ENCODE measurements at places on chromosomes 1 and 21.

DNA sequence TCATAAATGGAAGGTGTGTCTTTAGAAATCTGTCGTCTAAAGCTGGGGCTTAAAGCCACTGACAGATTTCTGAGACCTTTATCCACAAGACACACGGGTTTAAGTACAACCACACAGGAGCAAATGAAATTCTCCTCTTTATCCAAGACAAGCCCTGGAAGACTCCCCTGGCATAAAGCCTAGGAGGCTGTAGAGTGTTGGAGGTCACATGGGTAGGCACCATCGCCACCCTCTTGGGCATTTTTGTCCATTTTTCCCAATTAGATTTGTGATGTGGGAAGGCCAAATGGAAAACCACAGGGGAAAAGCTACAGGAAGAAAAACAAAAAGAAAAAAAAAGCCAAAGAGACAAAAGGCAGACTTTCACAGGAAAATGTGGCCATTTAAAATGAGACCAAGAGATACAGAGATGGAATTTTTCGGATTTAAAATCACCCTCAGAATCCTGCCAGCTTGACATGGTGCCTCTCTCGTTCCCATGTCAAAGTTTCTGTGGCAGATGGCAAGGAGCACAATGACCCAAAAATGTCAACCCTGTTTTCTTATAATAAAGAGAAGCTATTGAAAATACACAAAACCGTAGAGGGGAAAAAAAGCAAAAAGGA, 91.9 kb downstream of the PLD5 start:
- DNase-seq = no peak

- no peak for DNase-seq
Observed at GRCh38 chr21:14545906-14546480, at the start of gene SAMSN1. SAMSN1 (minus strand) TSS chr21:14546315; CDS start chr21:14546261, 54 bp downstream.

- no peak for DNase-seq
Observed at GRCh38 chr1:73056826-73057225, 774.5 kb upstream of the NEGR1 start.

- DNase-seq = no peak
Observed at GRCh38 chr1:172279939-172280636, 140.4 kb upstream of the C1orf105 start.

DNA sequence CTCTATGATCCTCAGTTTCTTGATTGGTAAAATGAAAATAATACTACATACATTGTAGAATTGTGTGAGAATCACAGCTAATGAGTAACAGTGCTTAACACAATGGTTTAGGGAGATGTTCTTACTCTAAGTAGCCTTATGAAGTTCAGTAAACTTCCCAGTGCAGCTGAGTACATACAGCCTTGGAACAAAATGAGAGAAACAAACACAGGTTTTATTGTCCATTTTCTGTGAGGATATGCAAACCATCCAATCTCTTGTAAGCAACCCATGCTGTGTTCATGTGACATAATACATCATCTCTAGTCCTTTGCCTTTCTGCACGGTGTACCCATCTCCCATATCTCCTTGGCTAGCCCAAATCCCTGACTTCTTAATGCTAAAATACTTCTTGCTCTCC, 14.7 kb upstream of the STRIP1 start:
- DNase-seq = no peak

DNA sequence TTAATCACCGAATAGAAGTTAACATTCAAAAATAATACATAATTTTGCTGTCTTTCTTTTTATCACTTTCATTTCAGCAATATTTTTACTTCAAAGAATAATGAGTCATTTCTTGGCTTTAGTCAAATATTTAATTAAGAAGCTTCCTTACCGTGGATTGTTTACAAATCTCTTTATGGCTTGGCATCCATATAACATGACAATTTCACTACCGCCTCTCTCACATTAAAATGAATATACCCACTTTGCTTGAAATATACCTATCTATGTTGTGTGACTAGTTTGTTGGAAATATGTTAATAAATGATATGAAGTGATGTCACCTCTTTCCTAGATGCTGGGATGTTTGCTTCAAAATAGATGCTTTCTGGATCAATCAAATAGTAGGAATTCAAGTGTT, 1203.9 kb downstream of the AMY1C start:
- no peak for DNase-seq

DNA sequence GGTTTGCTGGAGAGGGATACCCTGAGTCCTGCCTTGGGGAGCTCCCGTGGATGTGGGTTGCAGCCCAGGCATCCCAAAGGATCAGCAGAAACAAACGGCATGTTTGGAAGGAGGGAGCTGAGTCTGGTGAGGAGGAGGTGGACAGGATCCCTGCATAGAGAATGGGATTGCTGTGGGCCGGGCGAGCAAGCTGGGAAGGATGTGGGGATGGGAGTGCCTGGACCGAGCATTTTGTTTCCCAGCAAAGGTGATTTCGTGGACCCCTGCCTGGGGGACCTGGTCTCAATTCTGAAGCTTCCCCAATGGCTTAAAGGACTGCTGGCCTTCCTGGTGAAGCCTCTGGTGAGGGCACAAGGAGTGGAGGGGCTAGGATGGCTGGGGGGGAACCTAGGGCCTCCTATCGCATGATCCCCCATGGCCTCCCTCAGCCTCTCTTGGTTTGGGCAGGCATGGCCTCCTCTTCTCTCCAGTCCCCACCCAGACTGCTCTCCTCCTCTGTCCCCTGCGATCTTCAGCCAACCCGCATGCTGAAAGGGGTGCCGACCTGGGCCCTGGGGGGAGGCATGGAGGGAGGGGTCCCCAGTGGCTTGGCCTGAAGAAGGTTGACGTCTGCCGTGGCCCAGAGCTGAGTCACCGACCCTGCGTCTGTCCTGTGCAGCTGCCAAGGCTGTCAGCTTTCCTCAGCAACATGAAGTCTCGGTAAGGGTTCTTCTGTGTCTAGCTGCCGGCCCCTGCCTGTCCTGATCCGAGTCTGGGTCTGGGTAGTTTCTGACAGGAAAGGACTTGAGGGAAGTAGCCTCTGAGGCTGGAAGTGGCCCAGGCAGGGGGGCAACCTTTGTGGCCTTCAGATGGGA, 16.3 kb downstream of the FAAH start:
- DNase-seq = no peak

- no peak for DNase-seq
Observed at GRCh38 chr1:15016001-15016400, 137.5 kb upstream of the TMEM51 start.

Measured in NT2/D1 (cell line).